ENCODE measurements at places on chromosomes 5 and 9. TPM values are rescaled to one million over a fixed set of nuclear protein-coding genes. Genes with fewer than 3 reads are reported as not detected.

GDF9 gene
- 0.85 TPM for total RNA-seq

LTC4S gene
- 2.0 TPM for total RNA-seq

- H3K4me1 ChIP-seq: no peaks in the 10 kb centered on the region
- no peak overlapping the region for H3K27ac ChIP-seq
- H3K4me3 ChIP-seq: no peak overlapping the region
- no peak for DNase-seq
Observed at GRCh38 chr5:40029711-40030495, 605.1 kb upstream of the DAB2 start.

- DNase-seq: no peak
- no peaks in the 10 kb centered on the region for H3K36me3 ChIP-seq
- no peaks in the 10 kb centered on the region for H3K27me3 ChIP-seq
- peaks cover 7% of the 10 kb centered on the region for H3K4me1 ChIP-seq
Observed at GRCh38 chr9:129839324-129840023, 4.2 kb downstream of the USP20 start.

GRCh38 chr5:78639791-78640190 is 8.8 kb downstream of the LHFPL2 start:
- no peak overlapping the region for H3K4me3 ChIP-seq
- H3K27ac ChIP-seq: no peak overlapping the region
- H3K4me1 ChIP-seq: peaks cover 15% of the 10 kb centered on the region
- DNase-seq: no peak

DNA sequence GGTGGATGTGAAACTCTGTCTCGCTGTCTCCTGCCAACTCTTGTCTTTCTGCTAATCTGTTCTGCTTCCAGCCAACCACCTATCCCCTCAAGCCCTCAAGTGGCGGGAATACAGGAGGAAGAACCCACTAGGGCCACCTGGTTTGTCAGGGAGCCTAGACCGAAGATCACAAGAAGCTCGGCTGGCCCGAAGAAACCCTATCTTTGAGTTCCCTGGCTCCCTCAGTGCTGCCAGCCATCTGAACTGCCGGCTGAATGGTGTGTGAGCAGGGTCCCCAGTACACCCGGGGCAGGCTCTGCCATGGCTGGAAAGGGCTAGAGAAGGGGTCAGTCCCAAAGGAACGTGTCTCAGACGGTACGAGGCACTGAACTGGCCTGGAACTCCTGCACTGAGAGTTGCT is 49.2 kb upstream of the TESK1 start:
- no peaks in the 10 kb centered on the region for H3K4me1 ChIP-seq
- no peak overlapping the region for H3K4me3 ChIP-seq

Data from GM12878 (cell line).